IPS DF 6.9 (cell line): ENCODE measurements at places on chromosomes 4 and X.

- DNase-seq, result no peak
Observed at GRCh38 chrX:120115438-120115963, at the start of gene RHOXF1. RHOXF1 (minus strand) TSS chrX:120115913; CDS start chrX:120115862, 51 bp downstream.

DNA sequence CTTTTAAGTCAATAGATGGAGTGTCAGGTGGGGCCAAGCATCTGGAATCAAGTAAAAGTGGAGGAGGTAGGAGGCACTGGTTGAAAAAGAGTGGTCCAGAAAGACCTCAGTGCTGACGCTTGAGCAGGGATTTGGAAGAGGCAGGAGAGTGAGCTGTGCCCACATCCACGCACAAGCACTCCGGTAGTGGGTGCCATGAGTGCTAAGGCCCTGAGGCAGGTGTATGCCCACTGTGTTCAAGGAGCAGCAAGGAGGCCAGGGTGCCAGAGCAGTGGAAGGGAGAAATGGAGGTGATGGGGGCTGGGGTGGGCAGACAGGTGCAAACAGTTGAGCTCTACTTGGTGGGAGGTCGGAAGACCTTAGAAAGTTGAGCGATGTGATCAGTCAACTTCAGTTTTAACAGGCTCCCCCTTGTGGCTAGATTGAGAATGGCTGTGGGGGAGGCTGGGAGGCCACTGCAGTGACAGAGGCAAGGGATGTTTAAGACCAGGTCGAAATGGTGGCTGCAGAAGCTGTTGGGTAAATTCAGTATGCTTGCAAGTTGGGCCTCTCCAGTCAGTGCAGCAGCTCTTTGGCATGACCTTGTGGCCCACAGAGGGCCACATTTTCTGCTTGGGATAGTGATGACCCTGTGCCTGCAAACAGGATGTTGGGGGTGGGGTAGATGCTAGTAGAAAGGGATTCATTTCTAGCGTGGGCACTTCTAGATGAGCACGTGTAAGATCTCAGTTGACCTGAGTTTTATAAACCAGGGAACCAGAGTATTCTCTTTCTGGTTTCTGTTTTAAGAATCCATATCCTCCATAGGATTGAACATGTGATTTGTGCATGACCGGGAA is 12.7 kb downstream of the TKTL1 start:
- DNase-seq, result peak; percentile 29

- no peak for DNase-seq
Observed at GRCh38 chr4:78951862-78952472, 12.7 kb upstream of the PAQR3 start.

- DNase-seq, result no peak
Observed at GRCh38 chr4:46073778-46074177, 50.1 kb downstream of the GABRG1 start.

DNA sequence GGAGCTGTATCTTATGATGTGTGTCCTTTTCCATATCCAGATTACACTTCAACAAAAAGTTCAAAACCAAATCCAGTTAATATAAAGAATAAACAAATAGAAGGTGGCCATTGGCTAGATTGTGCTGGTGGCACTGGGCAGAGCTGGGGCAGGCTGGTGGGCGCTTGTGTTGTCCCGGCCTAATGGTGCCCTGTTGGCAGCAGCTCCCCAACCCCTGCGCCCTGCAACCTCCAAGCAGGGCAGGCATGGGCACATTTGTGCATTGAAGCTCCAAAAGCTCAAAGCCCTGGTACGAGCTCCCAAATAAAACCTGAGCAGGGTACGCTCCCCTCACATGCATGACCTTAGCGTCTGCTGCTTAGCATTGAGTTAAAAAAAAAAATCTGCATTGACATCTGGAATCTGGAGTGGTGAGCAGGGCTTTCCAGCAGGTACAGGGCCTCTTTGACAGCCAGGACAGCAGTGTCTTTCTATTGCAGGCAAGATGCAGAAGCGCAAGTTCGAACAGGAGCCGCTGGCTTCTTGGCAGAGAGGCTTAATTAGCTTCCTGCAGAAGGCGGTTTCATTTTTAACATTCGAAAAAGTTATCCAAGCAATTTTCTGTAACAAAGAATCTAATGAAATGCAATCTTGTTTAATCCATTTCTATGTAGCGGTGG is 25.9 kb upstream of the NYX start:
- no peak for DNase-seq

- DNase-seq, result peak; percentile 2
Observed at GRCh38 chrX:136028383-136028984, 43.2 kb downstream of the SLC9A6 start.
